Uterus (tissue), 4 donors: ENCODE measurements at places on chromosomes 4 and X. TPM values are rescaled to one million over a fixed set of nuclear protein-coding genes. Genes with fewer than 3 reads are reported as not detected.

DNA sequence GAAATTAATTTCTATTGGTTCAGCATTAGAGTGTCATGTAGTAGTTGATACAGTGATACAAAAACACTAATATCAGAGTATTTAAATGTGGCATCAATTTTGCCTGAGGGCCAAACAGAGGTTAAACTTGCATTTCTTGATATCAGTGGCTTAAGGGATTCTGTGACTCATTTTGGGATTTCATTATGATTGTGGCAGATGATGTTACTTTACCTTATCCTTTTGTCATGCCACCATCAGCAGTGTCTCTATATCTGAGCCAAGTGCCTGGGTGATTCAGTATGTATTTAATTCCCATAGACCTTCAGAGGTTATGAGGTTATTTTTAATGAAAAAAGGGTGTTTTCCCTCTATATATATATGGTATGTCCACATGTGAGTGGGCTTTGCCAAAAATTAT is 582.9 kb downstream of the ADGRL3 start:
- no peak for DNase-seq
- H3K27ac ChIP-seq: no peak overlapping the region
- no peaks in the 10 kb centered on the region for H3K36me3 ChIP-seq
- H3K4me1 ChIP-seq: no peaks in the 10 kb centered on the region
- no peak overlapping the region for H3K4me3 ChIP-seq

The NLRP2B gene
- 0.21 TPM for total RNA-seq

DNA sequence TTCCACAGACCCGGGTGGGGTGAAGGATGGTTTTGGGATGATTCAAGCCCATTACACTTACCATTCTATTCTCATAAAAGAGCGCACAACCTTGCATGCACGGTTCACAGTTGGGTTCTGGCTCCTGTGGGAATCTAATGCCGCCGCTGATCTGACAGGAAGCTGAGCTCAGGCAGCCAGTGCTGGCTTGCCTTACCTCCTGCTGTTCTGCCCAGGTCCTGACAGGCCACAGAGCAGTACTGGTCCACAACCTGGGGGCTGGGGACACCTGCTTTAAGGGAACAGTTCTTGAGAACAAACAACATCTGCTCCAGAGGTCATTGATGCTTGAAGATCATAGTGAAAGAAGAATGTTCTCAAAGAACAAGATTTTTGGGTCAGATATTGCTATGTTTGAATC is 8.0 kb upstream of the HS3ST1 start:
- H3K27ac ChIP-seq: no peak overlapping the region
- H3K4me3 ChIP-seq: no peak overlapping the region
- no peaks in the 10 kb centered on the region for H3K4me1 ChIP-seq

- no peaks in the 10 kb centered on the region for H3K4me1 ChIP-seq
- no peak for DNase-seq
- no peaks in the 10 kb centered on the region for H3K27me3 ChIP-seq
- H3K36me3 ChIP-seq: no peaks in the 10 kb centered on the region
- H3K27ac ChIP-seq: no peak overlapping the region
Observed at GRCh38 chr4:77445823-77446222, 159.8 kb upstream of the CXCL13 start.

The ERCC6L gene
- 0.26 TPM for total RNA-seq

DNA sequence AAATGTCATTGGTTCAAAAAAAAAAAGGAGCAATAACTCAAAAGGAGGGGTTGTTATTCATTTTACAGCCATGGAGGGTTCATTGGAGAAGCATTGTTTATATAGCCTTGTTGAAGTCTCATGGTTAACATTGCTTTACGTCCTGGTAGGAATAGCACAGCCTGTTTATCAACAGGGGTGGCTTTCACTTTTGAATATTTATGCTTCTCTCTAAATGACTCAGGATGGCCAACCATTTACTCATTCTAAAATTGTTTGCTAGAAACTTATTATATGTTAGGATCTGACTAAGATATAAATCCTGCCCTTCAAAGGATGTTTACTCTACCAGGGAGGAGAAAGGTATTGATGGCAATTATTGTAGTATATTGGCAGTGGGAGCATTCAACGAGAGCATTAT is 534.1 kb upstream of the GALNTL6 start:
- H3K4me3 ChIP-seq: no peak overlapping the region
- H3K27ac ChIP-seq: no peak overlapping the region
- no peaks in the 10 kb centered on the region for H3K27me3 ChIP-seq
- H3K4me1 ChIP-seq: no peaks in the 10 kb centered on the region
- H3K36me3 ChIP-seq: no peaks in the 10 kb centered on the region

The CAPN6 gene
- 112 TPM for total RNA-seq

The SOD3 gene
- total RNA-seq: 75.0 TPM

DNA sequence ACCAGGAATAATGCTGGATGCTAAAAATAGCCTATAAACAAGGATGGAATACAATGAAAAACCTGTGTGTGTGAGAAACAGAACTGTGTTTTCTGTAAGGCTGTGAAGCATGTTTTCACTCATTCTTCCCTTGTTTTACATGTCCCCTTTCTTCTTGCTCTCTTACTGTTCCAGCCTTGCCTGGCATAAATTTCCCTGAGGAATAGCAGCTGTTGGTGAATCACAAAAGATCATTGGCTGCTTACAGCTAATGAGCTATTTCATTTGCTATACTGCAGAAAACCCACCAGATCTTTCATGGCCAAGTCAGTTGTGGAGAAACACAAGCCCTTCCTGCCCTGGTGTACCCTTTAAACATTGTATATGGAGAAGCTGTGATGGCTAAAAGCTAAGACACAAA is 91.1 kb downstream of the LDB2 start:
- H3K27ac ChIP-seq: no peak overlapping the region
- no peaks in the 10 kb centered on the region for H3K36me3 ChIP-seq
- DNase-seq: no peak
- no peak overlapping the region for H3K4me3 ChIP-seq

- no peaks in the 10 kb centered on the region for H3K4me1 ChIP-seq
- H3K4me3 ChIP-seq: no peak overlapping the region
- H3K27me3 ChIP-seq: no peaks in the 10 kb centered on the region
- H3K27ac ChIP-seq: no peak overlapping the region
Observed at GRCh38 chr4:31069151-31069550, 349.0 kb downstream of the PCDH7 start.

The PNMA6F gene
- not detected for total RNA-seq

DNA sequence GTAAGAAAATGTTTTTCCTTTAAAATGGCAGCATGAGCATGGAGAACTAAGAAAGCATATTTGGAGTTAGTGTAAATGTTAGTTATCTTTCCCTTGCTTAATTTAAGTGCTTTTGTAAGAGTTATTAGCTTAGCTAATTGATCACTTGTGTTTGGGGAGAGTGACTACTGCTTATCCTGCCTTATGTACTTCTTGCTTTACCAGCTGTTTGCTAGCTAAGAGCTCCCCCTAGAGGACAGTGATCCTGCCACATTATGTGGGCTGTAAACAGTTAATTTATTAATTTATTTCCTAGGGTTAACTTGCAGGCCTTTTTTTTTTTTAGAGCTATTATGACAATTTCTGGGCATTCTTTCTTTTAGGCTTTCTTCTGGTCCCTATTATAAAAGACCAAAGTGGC is 435.8 kb downstream of the MAGEB5 start:
- no peaks in the 10 kb centered on the region for H3K36me3 ChIP-seq
- H3K4me3 ChIP-seq: no peak overlapping the region
- no peak for DNase-seq
- H3K4me1 ChIP-seq: no peaks in the 10 kb centered on the region

DNA sequence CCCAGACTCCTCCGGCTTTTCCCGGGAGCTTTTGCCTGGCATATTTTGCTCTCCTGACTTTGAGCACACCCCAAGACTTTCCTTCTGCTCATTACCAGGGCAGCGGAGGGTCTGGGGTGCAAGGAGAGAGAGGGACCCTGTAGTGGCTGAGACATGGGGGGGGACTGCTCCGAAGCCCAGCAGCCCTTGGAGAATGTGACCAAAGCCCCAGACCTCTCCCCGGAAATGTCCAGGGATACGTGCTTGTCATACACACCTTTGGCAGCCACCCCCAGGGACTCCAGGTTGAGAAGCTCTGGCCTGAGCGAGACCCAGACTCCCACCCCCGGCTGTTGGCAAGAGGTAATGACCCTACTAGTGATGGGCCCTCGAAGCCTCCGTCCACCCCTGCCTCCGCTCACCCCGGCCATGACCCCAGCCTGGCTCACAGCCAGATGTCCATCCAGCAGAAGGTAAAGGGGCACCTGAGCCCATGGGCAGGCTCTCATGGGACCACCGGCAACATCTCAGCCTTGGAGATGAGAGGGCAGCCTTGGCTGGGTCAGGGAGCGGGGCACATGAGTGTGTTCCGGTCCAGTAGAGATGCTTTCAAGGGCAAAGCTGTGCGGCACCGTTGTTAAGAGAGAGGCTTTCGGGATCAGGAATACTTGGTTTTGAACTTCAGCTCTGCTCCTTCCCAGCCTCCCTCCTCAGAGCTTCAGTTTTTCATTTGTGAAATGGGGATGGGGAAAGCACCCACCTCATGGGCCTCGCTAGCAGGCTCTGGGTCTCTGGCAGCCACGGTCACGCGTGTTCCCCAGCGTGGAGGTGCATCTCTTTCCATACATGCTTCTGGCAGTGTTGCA is 2.0 kb downstream of the PSAPL1 start:
- H3K4me1 ChIP-seq: no peaks in the 10 kb centered on the region
- no peaks in the 10 kb centered on the region for H3K36me3 ChIP-seq
- no peak overlapping the region for H3K27ac ChIP-seq

The KCNIP4 gene
- total RNA-seq: not detected

DNA sequence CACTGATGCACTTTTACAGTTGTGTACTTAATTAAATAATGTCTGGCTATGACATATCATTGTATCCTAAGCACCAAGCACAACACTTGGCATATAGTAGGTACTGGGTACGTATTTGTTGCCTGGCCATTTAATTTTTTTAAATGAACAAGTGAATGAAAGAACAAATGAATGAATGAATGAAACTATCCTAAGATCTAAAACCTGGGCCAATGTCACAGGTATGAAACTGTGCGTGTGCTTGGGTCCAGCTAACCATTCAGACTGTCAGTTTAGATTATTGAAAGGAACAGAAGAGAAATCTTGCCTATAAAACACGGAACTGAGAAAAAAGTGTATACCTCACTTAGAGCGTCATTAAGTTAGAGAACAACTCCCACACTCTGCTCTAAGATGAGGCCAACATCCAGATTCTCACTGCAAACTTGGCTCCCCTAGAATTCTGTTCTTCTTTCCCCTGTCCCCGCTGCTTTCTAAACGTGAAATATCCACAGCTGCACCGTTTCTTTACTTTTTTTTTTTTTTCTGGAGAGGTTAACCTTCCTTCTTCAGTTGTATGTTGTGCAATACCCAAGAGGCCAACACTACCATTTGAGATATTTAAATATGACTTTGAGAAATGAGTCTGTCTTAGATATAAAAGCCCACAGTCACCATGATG is 17.3 kb upstream of the SEL1L3 start:
- no peak overlapping the region for H3K4me3 ChIP-seq
- no peak overlapping the region for H3K27ac ChIP-seq
- H3K36me3 ChIP-seq: no peaks in the 10 kb centered on the region
- no peaks in the 10 kb centered on the region for H3K4me1 ChIP-seq

DNA sequence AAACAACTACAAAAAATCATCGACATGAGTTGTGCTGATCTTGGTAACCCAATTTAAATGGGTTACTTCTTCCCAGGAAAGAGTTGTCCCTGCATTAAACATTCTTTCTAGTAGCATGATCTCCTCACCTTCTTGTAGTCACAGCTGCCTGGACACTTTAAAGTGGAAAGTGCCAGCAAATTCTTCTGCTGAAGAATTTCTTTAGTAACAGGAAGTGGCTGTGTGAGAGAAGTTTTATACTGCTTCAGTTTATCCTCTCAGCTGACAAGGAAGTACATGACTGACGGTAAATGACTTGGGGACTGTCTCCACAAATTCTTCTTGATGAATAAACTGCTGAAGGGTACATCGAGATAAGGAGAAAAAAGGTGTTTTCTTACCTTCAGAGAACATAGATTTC is 18.2 kb upstream of the TNIP3 start:
- H3K27ac ChIP-seq: no peak overlapping the region
- H3K27me3 ChIP-seq: no peaks in the 10 kb centered on the region
- no peak overlapping the region for H3K4me3 ChIP-seq
- no peaks in the 10 kb centered on the region for H3K36me3 ChIP-seq
- H3K4me1 ChIP-seq: no peaks in the 10 kb centered on the region

The LAMP2 gene
- 87.5 TPM for total RNA-seq

The RHOH gene
- total RNA-seq: 4.4 TPM

GRCh38 chr4:184167576-184167975 is 50.1 kb downstream of the ENPP6 start:
- H3K27me3 ChIP-seq: no peaks in the 10 kb centered on the region
- no peak for DNase-seq
- H3K27ac ChIP-seq: no peak overlapping the region
- no peak overlapping the region for H3K4me3 ChIP-seq

DNA sequence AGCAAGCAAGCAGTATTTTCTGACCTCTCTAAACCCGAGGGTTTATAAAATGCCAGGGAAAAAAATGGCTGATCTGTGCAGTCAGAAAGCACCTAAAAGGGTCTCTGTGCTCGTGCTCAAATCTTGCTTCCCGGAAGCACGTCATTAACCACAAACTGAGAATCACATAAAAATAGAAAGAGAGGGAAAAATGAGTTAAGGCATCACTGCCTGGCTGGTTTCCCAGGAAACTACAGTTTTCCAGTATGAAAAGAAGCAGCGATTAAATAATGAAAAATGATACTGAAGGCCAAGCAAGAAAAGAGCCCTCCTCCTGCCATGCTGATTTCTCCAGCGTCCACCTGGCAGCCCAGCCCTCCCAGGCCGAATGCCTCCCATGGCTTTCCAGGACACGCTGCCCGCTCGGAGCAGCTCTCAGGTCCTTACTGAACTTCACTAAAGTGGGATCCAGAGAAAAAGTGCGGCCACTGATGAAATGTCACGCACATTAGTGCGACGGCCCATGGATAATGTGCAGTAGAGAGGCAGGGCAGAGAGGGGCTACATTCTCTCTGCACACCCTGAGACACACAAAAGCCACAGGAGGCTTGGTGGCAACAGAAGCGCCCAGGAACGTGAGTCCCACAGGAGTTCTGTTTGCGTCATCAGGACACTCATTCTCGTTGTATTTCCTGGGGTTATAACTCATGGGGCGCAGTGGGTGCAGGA is 80.4 kb downstream of the WFS1 start:
- no peak overlapping the region for H3K27ac ChIP-seq
- H3K4me1 ChIP-seq: no peaks in the 10 kb centered on the region
- DNase-seq: no peak
- no peaks in the 10 kb centered on the region for H3K27me3 ChIP-seq

GRCh38 chrX:37998586-37999262 is 7.6 kb upstream of the SYTL5 start:
- H3K4me1 ChIP-seq: no peaks in the 10 kb centered on the region
- no peak for DNase-seq
- no peaks in the 10 kb centered on the region for H3K36me3 ChIP-seq
- no peaks in the 10 kb centered on the region for H3K27me3 ChIP-seq
- no peak overlapping the region for H3K27ac ChIP-seq

The SYTL5 gene
- total RNA-seq: 3.1 TPM
